ENCODE measurements at places on chromosomes 2 and 18.

DNA sequence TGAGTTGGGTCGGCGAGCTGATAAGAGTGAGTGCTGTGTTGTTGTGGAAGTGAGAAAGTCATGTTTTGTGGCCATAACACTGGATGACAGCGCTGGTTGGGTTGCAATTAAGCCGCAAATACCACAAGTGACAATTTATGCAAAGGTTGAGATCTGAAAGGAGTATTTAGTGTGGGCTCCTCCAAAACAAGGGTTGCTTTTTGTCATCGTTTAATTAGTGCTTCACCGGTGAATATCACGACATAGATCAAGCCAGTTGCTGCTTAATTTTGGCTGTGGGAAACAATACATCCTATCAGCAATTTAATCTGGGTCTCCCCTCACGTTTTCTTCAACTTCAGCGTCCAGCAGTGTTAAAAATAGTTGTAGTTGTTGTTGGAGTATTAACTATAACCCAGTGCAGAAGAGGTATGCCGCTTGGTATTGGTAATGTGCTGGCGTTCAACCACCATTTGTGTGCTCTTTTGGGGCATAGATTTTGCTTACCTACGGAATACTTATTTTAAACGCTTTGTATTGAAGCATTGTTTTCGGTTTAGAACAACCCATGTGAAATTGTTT, 662 bp downstream of the ACVR2A start:
- DNase-seq = no peak

DNA sequence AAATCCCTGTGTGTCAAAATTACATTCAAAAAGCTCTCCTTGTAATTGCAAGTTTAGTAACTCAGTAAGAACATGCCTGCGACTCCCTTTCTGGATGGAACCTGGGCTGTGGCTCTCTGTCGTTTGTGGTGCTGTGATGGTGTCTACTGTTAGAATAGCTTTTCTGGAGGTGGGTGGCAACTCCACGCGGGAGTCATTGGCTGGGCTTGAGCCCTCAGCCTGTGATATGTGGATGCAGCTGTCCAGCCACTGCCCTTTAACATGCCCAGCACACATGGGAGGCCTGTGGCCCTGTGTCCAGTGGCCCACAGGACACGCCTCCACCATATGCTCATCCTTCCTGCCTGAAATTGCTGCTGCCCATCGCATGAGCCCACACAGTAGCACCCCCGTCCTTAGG, 124.2 kb downstream of the RNF144A start:
- DNase-seq = no peak

GRCh38 chr18:4101009-4101408, 354.1 kb downstream of the DLGAP1 start:
- no peak for DNase-seq

GRCh38 chr2:229342376-229342775, 71.3 kb upstream of the PID1 start:
- DNase-seq = no peak

GRCh38 chr2:122635686-122636085, 880.2 kb downstream of the TSN start:
- DNase-seq = no peak

DNA sequence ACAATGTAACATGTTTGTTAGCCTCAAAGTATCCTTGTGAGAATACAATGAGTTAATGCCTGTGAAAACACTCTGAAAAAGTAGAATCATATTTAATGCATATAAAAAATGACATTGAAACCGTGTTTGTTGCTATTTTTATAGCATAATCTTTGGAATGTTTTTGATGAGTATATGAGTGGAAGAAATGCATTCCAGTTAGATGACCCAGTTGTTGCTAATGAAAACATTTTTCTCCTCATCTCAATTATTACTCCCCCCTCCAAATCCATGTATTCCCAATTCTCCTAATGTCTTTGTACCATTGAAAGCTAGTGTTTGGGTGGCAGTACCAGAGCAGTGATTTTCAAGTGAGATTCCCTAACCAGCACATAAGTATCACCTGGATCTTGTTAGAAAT, 67.1 kb upstream of the DSEL start:
- DNase-seq = no peak

Data from NCI-H1092 (cell line).